ENCODE measurements at places on chromosomes 12 and 14.

GRCh38 chr14:53814392-53814791 lies 142.2 kb downstream of the BMP4 start:
- DNase-seq = no peak

- no peak for DNase-seq
These were observed 496 bp upstream of the ISCU start for GRCh38 chr12:108561852-108562347.

DNA sequence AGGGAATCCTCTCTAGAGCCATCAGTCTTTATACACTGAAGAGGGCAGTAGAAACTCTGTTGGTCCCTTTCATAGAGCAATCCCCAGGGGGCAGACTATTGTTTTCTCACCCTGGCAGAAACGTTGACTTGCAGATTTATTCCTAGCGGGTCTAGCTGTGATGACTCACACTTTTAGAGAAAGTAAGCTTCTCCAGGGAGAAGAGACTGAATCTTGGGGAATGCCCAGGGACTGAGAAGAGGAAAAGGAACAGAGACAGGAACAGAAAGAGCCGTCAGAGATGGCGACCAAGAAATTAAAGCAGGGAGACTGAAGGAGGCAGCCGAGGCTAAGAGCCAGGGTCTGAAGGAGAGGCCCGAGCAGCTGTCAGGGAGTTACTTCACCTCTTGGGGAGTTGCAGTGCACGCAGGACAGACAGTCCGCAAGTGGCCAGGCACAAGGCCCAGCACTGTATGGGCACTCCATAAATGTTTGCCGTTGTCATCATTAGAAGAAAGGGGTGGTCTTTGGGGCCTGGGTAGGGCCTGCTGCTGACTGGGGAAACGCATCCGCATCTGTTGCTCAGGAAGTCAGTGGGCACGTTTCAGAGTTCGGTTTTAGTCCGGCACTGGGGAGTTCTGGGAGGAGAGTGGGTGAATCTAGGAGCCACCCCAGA lies 13.0 kb downstream of the PLEKHG6 start:
- DNase-seq = peak; percentile 75

DNA sequence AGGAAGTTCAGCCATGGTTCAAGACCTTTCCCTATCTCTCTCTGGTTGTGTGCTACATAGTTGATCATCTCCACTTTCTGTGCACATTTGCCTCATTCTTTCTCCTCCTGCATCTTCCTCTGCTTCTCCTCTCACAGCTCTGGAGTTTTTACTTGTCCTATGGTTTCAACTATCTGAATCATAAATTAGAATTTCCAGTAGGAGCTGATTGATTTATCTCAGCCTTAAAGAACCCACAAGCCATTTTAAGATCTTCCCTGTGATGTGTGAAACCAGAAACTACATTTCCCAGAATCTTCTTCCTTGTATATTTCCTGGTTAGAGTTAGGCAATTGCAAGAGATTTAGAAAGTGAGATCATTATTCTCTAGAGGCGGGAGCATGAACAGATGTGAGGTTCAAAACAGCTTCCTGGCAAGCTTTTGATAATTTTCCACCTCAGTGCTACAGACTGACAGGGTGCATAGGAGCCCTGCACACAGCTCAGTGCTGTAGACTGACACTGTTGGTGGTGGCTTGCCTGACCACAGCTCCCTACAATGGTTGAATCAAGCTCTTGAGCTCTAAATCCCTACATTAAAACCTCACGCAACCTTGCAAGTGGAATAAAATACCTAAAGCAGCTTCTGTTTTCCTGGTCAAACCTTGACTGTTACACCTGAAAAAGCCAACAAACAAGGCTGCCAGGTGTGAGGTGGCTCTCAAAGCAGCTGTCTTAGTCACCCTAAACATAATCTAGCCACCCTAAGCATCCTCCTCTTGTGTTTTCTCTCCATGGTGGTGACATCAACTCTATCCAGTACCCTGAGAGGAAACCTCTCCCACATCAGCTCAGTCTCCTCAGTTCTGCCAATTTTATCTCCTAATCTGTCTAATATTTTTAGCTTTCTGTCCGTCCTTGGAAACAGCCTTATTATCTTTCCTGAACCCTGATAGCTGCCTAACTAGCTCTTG lies 21.5 kb upstream of the IFNG start:
- DNase-seq = no peak

GRCh38 chr14:33560718-33561431 lies 390.0 kb downstream of the EGLN3 start:
- DNase-seq = no peak

DNA sequence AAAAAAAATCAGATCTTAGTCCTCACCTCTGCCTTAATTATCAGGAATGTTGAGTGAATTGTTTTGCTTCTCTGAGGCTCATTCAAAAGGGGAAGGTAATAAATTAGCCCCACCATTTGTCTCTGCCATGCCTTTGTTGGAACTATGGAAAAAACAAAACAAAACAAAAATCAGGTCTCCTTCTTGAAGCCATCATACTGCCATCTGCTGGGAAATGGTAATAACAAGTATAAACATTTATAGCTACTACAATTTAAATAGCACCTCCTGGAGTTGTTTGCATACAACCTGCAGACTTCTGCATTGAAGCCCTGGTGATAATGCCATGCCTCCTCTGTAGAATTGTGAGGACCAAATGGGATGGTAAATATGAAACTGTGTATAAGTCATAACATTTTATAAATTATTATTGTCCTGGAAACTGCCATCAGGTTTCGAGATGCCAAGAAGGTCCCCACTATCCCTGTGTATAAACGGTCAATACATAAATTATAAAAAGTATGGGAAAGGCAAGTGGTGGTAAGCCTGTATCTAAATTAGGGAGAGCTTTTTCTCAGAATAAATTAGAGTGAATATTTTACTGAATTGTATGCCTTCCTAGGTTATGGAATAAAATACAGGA lies 87.2 kb upstream of the FGD4 start:
- DNase-seq = no peak

GRCh38 chr12:85509857-85510256 lies 229.8 kb downstream of the ALX1 start:
- no peak for DNase-seq

GRCh38 chr14:64736271-64737169 lies 32.3 kb downstream of the PLEKHG3 start:
- DNase-seq = no peak

DNA sequence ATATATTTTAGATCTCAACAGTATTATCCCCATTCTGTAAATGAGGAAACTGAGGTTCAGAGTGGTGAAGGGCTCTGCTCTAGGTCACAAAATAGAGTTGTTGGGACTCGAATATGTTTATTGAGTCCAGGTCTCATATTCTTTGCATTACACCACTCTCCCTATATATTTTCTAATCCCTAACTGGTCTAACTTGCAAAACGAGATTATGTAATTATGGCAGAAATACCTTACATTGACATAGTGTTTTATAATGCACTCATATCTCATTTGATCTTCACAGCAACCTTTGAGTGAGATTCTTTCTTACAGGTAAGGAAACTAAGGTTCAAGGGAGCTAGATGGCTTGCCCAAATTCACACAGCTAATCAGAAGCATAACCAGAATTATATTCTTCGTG lies 106.9 kb upstream of the LRIG3 start:
- DNase-seq = no peak

- DNase-seq = no peak
These were observed 109.0 kb downstream of the STAB2 start for GRCh38 chr12:103696101-103696500.

DNA sequence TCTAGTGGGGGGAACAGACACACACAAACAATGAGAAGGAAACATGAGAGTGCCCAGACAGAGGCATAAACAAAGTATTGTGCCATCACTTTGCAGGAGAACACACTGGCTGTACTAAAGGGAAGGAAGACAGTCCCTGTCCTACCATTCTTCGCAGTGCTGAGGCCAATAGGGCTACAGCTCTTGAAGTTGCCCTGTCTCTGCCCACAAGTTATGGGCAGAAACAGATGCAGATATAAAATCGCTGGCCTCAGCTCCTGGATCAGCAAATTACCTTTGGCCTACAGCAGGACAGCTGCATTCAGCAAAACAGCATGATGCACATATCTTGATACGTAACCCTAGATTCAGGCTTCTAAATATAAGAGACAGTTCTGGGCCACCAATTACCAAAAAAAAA lies 23.0 kb upstream of the PRKAB1 start:
- no peak for DNase-seq

DNA sequence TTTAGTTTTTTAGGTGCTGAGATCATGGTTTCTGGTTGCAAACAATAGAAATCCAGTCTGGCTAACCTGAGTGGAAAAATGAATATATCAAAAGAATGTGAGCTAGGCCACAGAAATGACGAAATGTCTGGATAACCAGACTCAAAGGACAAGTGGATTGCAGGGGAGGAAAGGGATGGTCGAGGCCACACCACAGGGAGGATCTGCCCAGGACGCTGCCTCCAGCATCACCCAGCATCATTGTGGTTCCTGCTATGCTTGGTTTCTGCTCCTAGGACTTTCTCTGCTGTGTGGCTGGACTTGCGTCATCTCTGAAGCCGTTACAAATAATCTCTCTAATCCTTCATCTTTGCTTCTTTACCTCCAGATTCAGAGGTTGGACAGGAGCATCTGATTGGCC lies 80.4 kb downstream of the TTC8 start:
- DNase-seq = no peak

DNA sequence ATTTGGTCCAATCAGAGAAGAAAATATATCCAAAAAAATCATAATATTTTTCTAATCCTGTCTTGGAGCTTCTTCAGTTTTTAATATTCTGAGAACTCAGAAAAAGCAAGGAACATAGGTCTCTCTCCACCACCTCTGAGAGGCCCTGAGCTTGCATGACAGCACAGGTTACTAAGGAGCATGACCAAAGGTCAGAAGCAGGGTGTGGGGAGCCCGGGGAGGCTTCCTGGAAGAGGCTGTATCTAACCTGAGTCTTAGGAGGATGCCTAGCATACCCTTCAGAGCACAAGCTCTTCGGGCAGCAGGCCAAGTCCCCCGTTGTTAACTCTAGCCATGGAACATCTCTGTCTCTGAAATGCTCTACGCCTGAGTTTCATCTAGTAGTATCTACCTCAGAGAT lies 15.7 kb upstream of the STON2 start:
- no peak for DNase-seq

GRCh38 chr12:26704684-26705460 lies 128.1 kb downstream of the ITPR2 start:
- DNase-seq = no peak

DNA sequence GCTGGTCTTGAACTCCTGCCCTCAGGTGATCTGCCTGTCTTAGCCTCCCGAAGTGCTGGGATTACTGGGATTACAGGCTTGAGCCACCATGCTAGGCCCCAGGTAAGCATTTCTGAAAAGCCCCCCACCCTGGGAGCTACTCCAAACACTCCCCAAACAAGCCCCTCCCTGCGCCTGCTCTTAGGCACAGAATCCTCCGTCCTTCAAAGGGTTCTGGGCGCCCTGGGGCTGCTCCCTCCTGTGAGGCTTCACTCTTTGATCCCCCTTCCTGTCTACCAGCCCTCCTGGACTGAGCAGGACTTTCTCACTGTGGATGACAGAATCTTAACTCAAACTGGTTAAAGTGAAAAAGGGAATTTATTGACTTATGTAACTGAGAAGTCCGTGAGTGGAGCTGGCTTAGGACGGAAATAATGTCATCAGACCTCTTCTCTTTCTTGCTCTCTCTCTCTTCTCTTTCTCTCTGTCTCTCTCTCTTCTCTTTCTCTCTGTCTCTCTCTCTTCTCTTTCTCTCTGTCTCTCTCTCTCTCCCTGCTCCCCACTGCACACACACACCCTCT lies 66.9 kb upstream of the CLMN start:
- no peak for DNase-seq

DNA sequence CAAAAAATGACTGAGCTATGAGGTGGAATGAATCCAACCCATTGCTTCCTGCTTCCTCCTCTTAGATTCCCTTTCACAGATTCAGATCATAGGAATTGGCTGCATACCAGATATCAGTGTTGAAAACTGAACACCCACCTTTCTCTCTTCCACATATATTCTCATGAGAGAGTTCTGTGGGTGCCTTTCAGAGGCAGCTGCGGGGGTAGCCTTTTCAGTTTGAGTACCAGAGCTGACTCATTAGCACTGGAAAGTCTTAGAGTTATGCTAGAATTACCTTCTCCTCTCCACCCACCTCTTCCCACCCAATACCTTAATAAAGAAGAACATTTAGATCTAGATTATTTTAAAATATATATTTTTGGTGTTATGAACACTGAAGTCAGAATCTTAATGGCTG lies 495.4 kb upstream of the SEL1L start:
- DNase-seq = no peak

DNA sequence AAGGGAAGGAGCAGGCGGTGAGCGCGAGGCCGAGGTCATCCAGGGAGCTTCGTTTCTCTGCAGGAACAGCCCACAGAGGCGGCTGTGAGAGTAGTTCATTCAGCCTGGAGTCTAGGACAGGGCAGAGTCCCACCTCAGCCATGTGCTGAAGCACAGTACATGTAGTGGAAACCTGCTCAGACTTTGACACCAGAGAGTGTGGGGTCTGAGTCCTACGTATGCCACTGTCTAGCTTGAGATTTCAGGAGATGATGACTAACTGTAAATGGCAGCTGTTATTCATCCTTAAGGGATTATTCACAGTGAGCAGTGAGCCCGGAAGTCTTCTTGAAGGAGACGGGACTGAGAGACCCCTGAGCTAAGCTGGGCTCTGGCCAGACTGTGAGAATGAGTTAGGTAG lies 938 bp upstream of the SLC6A13 start:
- DNase-seq = peak; percentile 47

DNA sequence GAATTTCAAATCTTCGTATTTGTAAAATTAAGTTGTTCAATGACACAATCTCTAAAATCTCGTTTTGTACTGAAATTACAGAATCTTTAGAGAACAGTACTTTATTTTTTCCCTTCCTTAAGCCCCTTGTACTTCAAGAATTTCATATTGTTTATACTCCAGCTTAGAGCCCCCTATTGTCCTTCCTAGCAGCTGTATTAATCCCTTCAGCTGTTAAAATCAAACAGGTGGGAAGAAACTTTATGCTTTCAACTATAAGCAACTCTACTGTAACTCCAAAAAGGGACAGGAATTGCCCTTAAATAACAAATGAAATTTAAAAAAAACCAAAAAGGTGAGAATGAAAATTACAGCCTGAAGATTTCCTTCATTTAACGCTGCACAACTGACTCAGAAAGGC lies 1.7 kb downstream of the NACA start:
- DNase-seq = no peak

- DNase-seq = no peak
These were observed 293.1 kb downstream of the CACNA1C start for GRCh38 chr12:2345902-2346301.

- no peak for DNase-seq
These were observed 71.4 kb downstream of the AKAP6 start for GRCh38 chr14:32400480-32400879.

DNA sequence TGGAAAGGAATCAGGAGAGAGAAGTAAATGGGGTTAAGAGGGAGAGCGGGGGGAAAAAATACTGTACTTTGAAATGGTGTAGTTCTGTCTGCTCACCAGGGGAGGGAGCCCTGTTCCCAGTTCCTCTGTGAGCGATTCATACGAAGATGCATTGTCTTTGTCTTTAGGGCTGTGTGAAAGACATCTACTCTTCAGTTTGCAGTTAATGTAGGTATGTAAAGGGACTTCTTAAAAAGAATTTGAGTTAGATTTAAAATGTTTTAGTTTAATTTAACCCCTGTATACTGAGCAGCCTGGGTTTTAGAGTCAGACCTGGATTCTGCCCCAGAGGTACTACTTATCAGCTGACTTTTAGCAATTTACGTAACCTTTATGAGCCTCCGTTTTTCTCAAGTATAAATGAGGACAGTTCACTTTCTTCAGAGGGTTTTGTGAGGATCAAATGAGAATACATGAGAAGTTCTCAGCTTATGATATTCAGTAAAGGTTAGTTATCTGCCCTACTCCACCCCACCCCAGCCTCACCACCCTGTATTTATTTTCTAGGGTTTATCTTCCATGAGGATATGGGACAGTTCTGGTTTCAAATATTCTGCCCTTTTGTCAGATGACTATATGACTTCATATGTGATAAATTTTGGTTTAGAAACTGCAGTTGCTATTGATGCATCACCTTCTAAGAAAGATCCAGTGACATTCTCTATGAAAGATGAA lies 82.5 kb upstream of the EVL start:
- peak; percentile 14 for DNase-seq
